ENCODE measurements at places on chromosomes 2 and 18.

GRCh38 chr18:11458447-11458846 is 150.9 kb upstream of the SLC35G4 start:
- DNase-seq: no peak

DNA sequence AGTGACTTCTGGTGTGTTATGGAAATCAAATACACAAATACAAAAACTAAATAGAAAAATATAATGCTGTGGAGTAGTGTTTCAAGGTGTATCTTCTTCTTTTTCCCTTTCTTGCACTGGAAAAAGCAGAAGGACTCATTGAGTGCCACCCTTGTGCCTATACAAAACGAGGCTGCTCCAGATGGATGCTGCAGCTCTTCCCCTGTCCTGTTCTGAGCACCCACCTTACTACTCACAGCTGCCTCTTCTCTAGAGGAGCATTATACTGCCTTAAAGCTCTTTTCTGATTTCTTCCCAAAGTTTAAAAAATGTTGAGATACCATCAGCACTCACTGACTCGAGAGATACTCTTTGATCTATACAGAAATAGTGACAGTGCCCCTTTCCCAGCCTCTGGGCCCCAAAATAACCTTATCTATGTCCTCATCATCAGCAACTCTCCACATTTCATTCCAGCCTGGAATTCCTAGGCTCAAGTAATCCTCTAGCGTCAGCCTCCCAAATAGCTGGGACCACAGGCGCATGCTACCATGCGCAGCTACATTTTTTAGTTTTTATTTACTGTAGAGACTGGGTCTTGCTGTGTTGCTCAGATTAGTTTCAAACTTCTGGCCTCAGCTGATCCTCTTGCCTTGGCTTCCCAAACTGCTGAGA is 1356.1 kb upstream of the NRXN1 start:
- DNase-seq: no peak

- DNase-seq: no peak
Observed at GRCh38 chr2:72988726-72989273, 71.5 kb downstream of the EMX1 start.

GRCh38 chr2:101805152-101806088 is 107.9 kb downstream of the MAP4K4 start:
- no peak for DNase-seq

- DNase-seq: no peak
Observed at GRCh38 chr2:135820003-135820618, 16.9 kb downstream of the LCT start.

DNA sequence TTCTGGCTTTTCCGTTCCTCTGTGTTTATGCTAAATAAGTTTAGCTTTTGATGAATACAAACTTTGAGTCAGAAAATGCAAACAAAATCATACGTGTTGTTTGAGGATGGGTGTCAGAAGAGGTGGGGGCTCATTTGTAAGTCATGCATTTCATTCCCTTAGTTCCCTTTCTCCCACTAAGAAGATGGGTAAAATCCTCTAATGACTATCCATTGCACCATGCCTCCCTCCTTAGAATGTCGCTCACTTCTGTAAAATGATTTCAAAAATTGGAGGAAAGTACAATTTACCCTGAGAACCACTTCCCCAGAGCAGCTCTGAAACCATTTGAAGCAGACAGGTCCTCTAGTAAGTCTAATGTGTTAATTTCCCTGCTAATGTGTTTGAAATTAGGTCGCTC is 629.6 kb upstream of the VRK2 start:
- DNase-seq: no peak

GRCh38 chr2:98796775-98797544 is 66.0 kb upstream of the MGAT4A start:
- DNase-seq: no peak

GRCh38 chr2:136255127-136255526 is 137.2 kb upstream of the CXCR4 start:
- DNase-seq: no peak

- no peak for DNase-seq
Observed at GRCh38 chr2:180359522-180360282, 352.6 kb upstream of the CWC22 start.

- no peak for DNase-seq
Observed at GRCh38 chr2:10078704-10079265, 1.4 kb downstream of the CYS1 start.

GRCh38 chr2:234324116-234324515 is 172.8 kb downstream of the ARL4C start:
- DNase-seq: no peak

DNA sequence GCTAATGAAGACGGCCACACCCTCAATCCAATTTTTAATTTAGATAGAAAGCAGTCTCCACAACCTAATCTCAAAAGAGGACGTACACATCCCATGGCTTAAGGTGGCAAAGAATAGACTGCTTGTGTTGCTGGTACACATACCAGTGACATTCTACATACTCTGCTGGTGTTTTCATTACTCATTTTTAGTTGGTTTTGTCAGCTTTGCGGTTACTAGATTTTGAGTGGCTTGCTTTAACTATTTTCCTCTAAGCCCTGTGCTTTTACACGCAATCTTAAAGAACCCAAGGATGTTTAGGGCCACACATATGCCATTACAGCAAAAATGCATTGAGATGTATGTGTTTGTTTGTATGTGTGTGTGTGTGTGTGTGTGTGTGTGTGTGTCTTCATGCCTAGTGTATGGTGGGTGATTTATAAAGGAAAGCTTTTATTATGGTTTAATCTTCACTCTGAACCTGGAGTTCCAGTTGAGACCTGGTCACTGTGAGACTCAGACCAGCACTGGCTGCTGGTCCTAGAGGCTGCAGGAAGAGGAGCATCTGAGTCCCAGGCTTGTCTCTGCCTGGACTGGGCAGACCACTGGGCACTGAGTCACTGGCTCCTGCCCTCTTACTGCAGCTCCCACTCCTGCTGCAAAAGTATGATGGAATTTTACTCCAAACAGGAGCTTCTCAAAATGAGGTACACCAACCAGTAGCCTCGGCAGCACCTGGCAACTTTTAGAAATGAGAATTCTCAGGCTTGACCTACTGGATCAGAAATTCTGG is 415.9 kb downstream of the NBAS start:
- DNase-seq: no peak

Data from thoracic aorta (tissue), 2 donors.